ENCODE measurements at places on chromosomes 2 and 18.

DNA sequence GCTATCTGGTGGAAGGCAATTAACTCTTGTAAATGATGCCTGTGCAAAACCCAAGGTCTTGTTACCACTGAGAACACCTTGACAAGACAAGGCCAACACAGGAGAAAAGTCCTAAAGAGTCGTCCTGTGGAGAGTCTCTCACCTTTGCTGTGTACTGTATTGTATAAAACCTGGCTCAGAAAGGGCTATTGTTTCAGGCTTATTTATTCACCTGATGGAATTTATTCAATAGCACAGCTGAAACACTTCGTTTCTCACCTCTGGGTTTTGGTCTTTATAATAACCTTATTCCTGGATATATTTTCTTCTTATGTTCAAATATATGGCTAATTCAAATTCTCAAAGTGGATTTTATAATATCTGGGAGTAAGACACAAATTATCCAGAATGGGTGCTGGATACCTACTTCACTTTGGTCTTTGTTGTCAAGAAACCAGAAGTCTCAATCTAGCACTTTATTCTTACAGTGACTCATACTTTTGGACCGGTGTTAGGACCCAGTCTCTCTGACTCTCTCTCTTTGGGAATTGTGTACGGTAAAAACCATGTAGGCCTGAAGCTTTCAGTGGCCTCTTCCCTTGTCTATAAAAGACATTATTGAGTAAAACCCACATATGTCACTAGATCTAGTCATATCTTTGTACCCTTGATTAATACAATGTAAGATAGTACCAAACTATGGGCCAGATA, 16.1 kb upstream of the STAT4 start:
- no peak for DNase-seq

DNA sequence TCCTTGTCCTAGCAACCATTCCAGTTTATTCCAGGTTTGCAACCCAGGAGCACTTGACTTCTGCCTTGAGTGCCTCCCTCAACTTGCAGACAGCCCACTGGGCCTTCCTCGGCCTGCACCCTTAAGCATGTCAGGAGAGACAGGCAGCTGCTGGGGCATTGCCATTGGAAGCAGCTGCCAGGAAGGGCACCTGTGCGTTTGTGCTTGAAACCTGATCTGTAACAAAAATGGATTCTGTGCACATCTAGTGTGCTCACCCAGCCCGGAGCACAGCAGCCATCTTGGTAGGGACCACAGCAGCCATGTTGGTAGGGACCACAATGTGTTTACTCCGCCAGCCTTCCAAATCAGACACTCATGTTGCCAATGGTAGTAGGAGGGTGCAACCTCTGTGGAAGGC, 44.3 kb upstream of the GLI2 start:
- no peak for DNase-seq

DNA sequence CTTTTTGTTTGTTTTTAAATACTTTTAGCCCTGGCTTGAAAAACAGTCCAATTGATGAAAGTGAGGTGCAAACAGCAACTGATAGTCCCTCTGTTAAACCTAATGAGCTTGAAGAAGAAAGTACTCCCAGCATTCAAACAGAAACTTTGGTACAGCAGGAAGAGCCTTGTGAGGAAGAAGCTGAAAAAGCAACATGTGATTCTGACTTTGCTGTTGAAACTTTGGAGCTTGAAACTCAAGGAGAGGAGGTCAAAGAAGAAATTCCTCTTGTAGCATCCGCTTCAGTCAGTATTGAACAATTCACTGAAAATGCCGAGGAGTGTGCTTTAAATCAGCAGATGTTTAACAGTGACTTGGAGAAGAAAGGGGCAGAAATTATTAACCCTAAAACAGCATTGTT, 30.6 kb upstream of the DYSF start:
- no peak for DNase-seq

DNA sequence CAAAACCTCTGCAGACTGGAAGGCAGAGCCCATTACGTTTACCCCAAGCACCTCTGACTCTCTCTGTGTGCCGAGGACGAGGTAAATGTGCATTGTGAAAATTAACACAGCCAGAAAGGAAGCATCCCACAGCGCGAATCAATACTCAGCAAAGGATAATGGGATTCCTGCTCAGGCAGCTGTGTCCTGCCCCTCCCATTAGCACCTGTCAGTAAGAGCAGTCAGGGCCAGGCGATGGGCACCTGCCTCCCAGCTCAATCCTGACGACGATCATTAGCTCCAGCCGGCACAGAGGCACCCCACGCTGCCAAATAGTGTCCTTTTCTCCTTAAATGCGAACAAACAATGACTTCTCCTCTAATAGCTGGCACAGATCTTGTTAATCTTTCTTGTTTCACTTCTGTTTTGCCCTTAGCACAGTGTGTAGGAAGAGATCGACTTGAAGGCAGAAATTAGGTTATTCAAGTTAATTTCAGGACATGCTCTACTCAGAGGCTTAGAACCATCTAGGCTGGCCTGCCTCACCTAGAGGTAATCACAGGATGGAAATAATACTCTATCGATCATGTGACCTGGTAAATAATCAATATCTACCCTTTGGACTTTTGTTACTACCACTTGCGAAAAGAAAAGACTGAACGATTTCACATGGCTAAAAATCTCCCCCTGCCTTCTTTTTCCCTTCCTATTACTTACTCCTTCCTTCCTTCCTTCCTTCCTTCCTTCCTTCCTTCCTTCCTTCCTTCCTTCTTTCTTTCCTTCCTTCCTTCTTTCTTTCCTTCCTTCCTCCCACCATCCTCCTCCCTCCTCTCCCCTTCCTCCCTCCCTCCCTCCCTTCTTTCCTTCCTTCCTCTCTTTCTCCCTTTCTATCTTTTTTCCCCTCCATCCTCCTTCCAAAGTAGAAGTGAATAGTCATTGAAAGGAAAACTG, 487.9 kb upstream of the ID2 start:
- no peak for DNase-seq

DNA sequence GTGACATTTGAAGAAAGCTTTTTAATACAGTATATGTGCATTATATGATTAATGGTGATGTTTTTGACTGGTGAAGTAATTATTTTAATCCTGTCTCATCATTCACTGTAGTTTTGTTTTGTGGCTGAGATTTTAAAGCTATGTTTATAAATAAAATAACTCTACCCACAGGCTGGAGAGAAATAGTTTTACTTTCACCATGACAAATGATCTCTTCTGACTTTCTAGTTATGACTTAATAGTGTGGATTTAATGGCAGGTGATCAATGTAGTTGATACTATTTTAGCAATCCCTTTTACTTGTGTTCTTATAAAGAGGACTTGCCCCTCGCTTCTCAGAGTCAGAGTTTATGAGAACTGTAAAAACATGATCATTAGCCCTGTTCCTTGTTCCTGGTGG, 289.5 kb upstream of the SIX3 start:
- DNase-seq = no peak

DNA sequence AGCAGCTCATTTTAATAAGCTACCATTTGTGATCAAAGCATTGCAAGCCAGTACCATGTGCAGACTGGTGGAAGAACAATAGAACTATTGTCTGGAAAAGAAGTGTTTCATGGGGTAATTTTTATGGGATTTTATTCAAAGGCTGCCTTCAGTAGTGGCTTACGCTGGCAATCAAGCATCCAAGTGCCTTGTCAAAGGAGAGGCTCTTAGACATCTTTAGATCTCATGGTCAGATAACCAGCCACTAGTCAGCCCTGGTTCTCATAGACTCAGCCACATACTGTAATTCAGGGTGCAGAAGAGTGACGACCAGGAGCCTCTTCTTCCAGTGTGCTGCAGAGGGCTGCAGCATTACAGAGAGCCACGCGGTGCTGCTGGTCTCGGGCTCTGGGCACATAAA, 98.5 kb upstream of the NOSTRIN start:
- no peak for DNase-seq

DNA sequence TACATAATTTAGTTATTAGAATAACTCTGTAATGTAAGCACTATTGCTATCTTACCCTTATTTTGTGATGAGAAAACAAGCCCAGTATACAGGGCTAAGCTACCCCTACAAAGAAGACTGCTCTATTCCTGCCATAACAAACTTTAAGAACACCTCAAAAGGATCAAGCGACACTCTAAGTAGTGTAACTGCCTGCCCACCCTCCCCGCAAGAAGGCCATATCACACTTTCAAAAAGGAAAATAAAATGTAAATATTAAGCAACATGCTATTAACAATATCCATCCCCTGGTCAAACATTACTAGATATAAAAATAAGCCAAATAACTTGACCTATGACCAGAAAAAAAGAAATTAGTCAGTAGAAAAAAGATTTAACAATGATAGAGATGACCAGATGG, 741.7 kb upstream of the CNTNAP5 start:
- no peak for DNase-seq

DNA sequence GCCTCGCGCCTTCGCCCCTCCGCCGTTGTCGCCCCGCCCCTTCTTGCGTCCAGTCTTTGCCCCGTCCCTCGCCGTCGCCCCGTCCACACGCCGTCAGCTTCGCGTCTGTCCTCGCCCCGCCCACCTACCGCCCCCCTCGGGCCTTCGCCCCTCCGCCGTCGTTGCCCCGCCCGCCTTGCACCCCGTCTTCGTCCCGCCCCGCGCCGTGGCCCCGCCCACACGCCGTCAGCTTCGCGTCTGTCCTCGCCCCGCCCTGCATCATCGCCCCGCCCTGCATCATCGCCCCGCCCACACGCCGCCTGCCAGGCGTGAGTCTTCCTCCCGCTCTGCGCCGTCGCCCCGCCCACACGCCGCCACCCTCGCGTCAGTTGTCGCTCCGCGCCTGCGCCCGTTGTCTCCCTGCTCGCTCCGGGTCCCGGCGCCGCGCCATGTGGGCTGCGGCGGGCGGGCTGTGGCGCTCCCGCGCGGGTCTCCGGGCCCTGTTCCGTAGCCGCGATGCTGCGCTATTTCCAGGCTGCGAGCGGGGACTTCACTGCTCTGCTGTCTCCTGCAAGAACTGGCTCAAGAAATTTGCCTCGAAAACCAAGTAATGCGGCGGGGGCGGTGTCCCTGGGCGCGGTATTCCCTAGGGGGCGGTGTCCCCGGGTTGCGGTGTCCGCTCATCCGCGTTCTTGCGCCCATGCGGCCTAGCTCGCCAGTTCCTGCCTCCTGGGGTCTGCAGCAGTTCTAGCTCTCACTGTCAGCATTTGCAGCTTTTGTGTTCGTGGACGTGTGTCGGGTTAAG, at the start of gene RBFA:
Gene RBFA, plus strand, starts transcription at position 367 of the 784 bp plus-strand sequence. Its CDS starts 62 bp downstream, at position 429.
- DNase-seq = peak; percentile 98

GRCh38 chr2:150006591-150006990, 419.0 kb upstream of the MMADHC start:
- no peak for DNase-seq

DNA sequence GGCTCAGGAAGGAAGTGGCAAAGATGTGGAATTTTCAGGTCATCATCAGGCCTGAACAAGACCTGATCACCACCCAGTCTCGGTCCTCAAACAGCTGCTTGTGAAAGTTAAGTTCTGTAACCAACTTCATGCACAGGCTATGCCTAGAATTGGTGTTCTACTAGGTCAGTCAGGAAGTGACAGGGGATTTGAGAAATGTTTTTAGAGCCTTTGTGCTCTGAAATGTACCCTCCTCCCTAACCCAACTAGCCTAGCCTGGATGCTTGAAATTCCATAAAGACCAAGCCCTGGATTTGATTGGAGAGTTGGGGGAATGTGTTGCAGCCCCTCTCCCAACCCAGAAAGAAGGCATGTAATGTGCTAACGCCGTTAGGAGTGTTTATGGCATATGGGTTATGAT, 63.3 kb downstream of the TGOLN2 start:
- no peak for DNase-seq

DNA sequence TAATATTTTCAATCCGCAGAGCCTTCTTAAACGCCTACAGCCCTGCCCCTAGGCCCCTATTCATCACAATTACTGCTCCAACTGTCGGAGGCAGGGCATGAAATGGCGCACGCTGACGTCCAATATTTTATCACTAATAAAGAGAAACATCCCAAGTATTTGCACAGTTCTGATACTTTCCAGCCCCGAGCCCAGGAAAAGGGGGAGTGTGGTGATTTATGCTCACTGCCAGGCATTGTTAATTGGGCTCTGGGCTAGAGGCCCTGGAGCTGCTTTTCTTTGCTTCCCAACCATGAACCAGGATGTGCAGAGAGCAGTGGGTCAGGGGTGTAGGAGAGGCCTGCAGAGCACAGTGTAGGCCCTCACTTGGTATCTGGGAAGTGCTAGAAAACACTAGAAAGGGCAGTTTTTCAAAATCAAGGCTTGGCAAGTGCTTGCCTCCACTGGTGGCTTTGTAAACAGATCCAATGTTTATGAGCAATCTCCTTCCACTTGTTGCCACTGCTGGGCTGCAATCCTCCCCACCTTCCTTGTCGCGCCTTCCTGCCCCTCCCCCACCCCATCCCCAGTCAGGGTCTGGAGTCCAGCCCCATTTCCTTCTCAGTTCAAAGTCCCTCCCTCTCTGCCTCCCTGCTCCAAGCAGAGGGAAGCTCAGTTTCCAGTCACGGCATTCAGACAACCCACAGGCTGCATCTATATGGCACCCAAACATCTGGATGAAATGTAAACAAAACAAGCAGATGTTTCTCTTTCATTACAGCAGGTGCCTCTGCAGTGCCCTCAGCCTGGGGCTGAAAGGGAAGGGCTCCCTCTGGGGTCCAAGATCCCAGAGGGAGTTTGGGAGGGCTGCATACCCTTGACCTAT, 83.9 kb upstream of the PKDCC start:
- no peak for DNase-seq

DNA sequence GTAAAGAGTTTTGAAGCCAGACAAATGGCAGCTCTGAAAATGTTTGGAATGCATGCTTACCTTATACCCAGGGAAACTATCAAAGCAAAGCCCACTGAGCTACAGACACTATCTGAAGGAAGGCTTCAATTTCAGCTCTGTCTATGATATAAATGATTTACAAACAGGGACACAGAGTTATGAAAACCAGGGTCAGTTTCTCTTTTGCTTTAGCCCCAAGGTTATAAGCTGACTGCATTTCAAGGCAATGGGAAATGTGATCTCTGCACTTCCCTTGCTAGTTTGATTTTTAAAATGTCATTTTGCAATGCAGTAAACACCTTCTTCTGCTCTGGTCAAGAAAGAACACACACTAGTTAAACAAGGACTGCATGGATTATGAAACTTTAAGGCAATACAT, 65.2 kb upstream of the CCDC195 start:
- no peak for DNase-seq

- no peak for DNase-seq
Measured at GRCh38 chr2:219851801-219852481, 224.5 kb downstream of the SLC4A3 start.
